ENCODE measurements at places on chromosomes 7 and 10.

DNA sequence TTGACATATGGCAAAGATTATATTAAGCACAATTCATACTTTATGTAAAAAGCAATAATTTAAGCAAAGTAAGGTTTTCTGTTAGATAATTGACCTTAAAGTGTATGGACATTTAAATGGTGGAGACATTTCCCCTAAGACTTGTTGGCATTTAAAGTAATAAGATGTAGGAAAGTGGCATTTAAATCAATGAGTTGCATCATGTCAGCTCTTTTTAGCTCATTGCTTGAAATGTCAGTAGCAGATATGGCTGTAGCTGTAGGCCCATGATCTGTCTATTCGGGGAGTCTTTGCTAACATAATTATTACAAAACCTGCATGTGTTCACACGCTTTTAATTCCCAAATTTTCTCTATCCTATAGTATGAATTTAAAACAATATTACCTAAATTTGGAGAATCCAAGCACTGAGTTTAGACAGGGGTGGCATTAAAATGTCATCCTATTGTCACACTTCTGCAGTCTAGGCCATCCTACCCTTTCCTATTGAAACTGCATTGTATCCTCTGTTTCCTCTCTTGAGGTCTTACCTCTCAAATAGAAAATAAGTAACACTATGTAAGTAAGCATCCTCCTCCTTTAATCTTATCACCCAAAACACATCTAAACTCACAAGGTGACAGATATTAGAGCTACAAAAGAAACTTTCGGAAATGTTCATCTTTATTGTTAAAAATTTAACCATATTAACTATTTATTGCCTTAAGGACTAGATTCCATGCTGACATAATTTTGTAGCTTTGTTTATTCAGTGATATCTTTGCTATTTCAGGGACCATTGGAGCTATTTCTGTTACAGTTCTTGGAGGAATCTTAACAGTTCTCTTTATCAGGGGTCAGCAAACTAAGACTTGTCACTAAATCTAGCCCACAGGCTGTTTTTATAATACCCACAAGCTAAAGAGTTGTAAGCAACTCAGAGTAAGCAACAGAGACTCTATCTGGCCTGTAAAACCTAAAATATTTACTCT, 91.2 kb downstream of the LCOR start:
- no peak for DNase-seq

DNA sequence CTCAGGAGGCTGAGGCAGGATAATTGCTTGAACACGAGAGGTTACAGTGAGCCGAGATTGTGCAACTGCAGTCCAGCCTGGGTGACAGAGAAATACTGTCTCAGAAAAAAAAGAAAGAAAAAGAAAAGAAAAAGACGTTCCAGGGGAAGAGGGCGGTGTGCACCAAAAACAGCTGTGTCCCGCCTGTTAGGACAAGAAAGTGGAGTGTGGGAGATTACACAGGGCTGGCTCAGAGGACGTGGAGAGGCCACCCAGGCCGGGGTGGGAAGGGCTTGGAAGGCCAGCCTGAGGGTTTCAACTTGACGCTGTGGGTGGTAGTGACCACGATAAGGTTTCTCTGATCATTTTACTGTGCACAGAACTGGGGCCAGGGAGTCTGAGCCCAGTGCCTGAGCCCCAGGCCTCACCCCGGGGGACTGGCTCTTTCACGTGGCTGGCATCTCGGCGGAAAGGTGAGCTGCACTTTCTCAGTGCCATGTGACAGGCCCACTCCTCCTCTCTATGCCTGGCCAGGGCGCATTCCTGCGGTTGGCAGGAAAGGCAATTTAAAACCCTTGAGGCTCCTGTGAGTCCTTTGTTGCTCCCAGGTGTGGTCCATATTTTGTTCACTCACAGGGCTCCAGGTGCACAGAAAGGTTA, 13.9 kb downstream of the RHBDD2 start:
- DNase-seq: peak; percentile 23

GRCh38 chr7:85488406-85488805, 301.6 kb upstream of the SEMA3D start:
- no peak for DNase-seq

DNA sequence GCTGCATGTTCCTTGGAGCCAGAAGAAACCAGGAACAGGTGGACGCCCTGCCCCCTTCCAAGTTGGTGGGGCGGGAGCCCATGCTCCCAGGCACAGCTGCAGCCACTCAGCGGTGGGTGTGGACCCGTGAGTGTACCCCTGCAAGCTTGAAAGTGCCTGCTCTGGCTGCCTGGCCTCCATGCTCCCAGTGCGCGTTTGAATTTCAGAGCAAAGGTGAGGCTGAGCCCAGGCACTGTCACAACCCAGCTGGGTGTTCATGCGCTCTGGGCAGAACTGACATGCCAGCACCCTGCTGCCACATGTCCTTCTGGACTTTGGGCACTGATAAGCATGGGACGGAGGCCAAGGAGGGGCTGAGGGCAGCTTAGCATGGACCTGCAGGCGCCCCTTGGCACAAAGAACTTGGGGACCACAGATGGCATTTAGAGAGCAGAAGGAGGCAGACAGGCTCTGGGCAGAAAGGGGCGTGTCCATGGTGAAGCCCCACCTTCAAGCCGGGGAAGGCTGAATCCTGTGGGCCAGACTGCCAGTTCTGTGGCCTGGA, 402.0 kb upstream of the NRG3 start:
- DNase-seq: no peak

DNA sequence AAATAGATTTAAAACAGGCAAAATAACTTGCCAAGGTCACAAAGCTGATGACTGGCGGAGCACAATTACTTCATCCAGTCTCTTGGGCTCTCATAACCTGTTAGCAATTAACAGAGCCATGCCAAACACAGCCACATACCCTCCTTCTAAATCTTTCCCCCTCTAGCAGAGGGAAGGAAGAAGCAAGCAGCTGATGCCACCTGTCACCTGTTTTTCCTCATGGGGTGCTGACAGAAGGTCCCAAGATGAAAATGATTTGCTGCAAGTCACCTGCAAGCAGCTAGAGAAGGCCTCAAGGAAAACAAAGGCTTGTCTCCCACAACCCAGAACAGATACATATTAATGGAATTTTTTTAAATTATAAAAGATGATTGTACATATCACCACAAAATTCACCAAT, 117.8 kb downstream of the GFRA1 start:
- DNase-seq: no peak
